ENCODE measurements at places on chromosomes 2 and 18.

GRCh38 chr2:134679745-134680144 lies 39.1 kb downstream of the TMEM163 start:
- no peak for DNase-seq

DNA sequence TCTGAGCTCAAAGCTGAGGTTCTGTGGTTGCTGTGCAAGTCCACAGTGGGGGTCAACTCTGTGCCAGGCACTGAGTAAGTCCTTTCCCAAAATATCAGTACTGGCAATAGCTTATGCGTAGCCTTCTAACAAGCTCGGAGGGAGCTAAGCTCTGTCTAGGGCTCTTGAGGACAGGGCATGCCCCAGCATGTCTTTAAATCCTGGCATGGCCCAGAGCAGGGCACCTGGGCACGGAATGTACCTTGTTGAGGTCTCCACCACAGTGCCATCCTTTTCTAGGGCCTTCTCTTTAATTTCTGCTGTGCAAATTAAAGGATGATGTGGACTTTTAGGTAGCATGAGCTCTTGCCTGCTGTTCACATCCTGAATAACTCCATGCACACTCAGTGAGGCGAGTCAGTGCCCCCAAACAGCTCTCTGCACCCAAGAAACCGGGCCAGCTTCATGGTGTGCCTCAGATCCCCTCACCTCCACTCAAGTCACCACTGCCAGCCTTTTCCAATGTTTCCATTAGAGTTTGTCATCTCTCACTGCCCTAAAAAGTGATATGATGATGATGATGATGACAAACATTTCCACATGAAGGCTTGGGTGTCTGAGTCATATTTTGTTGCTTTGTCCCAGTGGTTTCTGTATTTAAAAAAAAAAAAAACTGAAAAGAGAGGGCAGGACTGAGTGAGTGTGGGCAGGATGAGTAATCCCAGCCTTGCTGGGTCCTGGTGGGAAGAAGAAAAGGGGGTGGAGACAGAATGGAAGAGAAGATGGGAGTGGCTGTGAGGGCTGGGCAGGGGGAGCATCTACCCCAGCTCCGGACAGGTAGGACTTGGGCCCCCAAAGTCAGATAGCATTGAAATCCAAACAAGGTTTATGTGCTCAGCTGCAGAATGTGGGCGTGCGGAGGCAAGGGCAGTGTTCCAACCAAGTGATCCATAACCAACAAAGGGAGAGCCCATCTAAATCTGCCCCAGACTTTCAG lies 78.9 kb downstream of the ZBTB7C start:
- DNase-seq: no peak

GRCh38 chr2:30122362-30122761 lies 24.4 kb upstream of the YPEL5 start:
- no peak for DNase-seq

DNA sequence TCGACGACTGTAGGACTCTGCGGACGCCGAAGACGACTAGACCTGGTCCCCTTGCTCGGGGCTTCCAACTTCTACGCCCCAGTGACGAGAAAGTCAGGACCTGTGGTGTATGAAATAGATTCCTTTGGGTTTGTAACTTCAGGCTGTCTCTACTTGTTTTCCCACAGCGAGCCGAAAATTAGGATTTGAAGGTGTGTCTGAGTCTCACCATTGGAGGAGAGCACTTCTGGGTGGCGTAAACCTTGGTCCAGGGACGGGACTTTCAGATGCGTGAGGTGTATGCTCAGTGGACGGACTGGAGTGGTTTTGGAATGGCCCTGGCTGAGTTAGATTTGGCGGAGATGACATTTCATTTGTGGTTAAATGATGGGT lies 1.3 kb downstream of the BIRC6 start:
- no peak for DNase-seq
